ENCODE measurements at places on chromosomes 13 and 19.
A peak's percentile ranks its signal among the peaks of the same experiment; 100 is the strongest.

DNA sequence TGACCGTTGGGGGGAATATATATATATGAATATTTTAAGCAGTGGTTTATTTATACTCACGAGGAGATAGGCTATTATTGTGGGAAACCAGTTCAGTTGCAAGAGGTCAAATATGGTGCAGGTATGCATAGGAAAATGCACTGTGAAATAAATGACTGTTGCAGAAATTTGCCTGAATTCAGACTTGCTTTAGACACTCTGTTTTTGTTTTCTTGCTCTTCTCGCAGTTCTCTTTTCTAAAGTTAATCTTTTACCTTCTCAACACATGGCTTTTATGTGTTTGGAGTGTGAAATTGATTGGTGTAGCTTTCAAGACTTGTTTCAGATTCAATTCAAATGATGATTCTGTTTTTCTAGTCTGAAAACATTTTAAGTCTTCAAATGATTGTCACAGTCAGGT lies 109.7 kb downstream of the LRCH1 start:
- DNase-seq, result no peak

DNA sequence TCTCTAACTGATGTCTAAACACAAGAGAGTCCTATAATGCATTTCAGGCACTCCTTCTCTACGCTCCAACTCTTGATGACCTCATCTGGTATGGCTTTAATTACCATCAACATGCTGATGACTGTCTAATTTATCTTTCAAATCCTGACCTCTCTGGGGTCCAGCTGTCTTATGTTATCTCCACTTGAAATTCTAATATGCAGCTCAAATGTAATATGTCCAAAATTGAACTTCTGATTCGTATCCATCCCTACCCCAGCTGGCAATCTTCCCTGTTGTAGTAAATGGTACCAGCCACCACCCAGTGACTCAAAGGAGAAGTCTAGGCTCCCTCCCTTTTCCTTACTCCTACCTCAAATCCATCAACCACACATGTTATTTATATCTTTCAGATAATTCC lies 288.0 kb upstream of the SLC10A2 start:
- no peak for DNase-seq

- DNase-seq, result peak; percentile 88
Measured at GRCh38 chr19:38675611-38676010, 28.2 kb downstream of the ACTN4 start.

DNA sequence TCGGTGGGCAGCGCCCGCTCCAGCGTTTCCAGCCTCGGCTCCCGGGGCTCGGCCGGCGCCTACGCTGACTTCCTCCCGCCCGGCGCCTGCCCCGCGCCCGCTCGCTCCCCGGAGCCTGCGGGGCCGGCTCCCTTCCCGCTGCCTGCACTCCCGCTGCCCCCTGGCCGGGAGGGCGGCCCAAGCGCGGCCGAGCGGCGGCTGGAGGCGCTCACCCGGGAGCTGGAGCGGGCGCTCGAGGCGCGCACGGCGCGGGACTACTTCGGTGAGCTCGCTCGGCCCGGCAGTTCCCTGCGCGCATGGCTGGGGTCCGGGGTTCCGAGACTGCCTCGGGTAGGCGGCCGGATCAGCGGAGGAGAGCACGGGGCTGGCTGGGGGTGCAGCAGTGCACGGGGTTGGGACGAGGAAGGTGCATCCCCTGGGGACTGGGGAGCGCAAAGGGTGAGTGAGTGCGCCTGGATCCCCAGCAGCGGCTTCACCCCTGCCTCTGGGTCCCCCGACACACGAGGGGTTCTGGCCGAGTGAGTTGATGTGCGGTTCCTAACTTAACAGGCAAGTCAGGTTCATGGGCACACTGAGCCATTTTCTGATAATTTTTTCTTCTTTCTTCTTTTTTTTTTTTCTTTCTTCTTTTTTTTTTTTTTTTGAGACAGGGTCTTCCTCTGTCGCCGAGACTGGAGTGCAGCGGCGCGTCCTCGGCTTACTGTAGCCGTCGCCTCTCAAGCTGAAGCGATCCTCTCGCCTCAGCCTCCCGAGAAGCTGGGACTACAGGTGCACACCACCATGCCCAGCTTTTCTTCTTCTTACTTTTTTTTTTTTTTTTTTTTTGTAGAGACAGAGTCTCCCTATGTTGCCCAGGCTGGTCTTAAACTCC lies 1.1 kb downstream of the WTIP start:
- DNase-seq, result no peak

- DNase-seq, result no peak
Measured at GRCh38 chr19:17873786-17874757, 2.3 kb downstream of the SLC5A5 start.
